ENCODE measurements at places on chromosomes 12 and 14.

DNA sequence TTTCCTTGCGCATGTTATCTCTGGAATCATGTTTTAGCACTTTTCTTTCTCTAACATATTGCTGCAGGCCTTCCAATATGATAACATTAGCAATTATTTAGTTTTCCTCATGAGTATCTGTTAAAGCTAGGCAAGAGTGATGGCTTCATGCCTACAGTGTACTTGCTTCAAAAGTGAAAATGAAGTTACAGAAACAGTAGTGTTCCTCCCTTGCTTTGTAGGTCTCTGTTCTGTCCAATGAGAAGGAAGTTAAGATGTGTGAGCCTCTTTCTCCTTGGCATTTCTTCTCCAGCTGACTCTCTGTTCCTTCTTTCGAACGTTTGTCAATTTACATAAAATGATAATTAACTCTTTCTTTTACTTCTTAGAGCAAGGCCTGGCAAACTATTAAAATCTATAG is 22.2 kb downstream of the LRRIQ1 start:
- DNase-seq: no peak

DNA sequence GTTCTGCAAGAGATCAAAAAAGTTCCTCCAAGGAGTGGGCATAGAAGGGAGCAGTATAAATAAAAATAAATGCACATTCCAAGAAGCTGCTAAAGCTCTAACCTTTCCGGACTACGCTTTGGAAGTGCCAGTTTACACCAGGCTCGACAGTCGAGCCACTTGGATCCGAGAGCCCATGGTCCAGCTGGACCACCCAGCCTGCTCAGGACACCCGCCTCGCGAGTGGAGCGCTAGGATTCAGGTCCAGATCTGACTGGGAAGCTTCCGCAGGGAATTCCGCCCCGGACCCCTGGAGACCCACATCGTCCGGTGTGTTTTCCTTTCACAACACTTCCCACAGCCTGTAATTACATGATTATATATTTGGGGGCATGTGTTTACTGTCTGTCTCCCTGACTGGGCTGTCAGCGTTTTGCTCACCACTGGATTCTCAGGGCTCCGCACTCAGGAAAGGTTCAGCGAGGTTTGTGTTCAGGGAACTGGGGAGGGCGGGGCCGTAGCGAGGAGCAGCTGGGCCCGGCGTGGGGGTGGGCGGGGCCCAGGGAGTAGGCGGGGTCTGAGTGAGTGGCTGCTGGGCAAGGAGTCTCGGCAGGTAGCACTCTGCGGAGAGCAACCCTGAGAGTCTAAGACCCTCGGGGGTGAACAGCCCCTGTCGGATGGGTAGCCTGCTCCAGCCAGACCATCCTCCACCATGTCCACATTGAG is 52.3 kb upstream of the TMEM263 start:
- DNase-seq: no peak

DNA sequence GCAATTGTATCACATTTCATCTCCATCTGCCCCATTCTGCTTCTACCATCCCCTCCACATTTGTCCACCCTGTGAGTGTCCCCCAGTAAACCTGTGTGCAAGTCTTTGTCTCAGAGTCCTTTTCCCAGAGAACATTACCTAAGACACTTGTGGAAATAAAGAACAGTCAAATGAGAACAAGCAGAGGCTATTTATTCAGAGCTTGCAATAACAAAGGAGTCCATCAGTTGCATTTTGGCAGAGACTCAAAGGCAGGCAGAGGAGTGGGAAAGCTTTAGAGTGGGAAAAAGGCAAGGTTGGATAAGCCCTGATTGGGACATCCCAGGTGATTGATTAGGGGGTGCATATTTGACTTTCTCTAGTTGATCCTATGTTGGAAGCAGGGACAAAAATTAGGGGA is 18.2 kb upstream of the PPFIBP1 start:
- no peak for DNase-seq

GRCh38 chr12:22860926-22861325 is 236.0 kb downstream of the ETNK1 start:
- DNase-seq: no peak

Data from HS-5 (cell line).